ENCODE measurements at places on chromosomes 5 and 9.

- DNase-seq: no peak
Observed at GRCh38 chr5:43661102-43661501, 58.1 kb downstream of the NNT start.

- DNase-seq: no peak
Observed at GRCh38 chr9:36151316-36152210, 15.0 kb downstream of the GLIPR2 start.

DNA sequence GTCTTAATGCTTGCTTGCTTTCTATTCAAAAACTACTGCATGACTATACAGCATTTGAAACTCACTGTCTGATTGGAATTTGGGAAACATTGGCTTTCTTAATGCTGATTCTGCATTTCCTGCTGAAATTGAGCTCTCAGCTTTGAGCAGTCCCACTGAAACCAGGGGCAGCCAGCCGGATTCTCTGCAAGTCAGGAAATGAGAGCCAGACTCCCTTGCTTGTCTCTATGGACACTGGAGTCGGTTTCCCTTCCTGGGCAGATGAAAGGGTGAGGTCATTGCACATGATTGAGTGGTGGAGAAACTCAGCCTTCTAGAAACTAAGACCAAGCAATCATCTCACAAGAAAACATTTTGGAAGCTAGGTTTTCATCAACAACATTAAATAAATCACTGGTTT is 119.7 kb upstream of the SPATA31C2 start:
- DNase-seq: peak; percentile 31

DNA sequence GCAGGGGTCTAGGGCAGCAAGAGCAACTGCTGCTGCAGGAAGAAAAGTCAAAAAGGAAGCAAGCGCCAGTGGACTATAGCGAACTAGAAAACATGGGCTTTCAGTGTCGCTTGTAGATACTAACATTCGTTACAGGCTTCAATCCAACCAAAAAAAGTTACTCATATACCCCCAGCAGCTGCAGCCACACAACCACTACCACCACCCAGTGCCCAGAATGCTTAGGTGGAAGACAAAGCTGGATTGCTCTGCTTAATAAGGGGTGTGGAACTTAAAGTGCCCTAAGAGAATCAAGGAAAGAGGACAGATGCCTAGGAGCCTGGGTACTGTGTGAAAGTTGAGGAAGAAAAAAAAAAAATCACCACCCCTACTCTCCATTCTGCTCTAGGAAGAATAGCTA is 203.6 kb downstream of the ELAVL2 start:
- no peak for DNase-seq

GRCh38 chr5:4413996-4414395 is 726.1 kb upstream of the ADAMTS16 start:
- no peak for DNase-seq

- no peak for DNase-seq
Observed at GRCh38 chr9:133842174-133842573, 104.0 kb upstream of the SARDH start.

DNA sequence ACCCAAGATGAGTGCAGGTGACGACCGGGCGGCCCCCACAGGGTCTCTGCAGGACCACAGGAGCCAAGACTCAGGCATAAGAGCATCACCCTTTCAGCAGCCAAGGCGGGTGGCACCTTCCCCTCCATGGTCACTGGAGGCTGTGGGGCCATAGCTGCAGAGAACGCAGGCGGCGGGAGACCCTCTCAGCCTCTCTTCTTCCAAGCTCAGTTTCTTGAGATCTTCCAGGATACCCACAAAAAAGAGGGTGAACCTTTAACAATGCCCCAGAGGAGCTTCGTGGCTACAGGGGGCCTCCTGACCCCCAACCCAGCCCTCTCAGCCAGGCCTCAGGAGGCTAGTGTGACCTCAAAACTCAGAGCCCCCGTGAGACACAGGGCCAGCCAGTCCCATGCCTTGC is 5.8 kb upstream of the TBC1D9B start:
- no peak for DNase-seq

DNA sequence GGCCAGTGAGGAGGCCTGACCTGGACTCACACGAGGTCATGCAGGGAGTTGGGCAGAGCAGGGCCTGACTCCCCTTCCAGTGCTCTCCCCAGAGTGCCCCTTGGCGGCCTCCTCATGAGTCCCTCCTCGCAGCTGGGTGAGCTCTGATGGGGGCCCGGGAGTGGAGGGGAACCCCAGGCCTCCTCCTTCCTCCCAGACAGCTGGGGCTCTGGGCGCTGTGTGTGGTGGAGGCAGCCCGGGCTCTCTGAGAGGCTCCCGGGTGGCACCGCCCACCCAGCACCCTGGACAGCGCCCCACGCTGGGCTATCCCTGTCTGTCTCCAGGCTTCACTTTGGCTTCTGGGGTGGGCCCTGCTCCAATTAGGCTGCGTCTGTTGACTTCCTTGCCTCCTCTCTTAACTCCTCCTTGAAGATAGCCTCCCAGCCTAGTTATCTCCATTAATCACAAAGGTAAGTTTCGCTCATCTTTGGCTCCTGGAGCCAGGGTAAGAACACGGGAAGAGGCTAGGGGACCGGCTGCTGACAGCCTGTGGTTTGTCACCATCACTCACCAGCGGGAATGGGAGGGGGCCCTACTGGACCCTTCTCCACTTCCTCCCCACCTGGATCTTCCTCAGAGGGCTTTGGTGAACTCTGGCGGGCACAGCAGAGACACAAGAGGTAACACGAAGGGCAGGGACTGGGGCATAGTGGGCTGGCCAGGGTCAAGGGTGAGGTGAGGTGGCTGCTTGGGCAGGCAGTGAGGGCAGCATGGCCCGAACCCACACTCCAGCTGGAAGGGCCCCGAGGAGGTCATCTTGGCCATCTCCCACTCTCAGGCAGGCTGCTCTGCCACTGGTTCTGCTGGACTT is 13.1 kb downstream of the PSD2 start:
- DNase-seq: no peak

DNA sequence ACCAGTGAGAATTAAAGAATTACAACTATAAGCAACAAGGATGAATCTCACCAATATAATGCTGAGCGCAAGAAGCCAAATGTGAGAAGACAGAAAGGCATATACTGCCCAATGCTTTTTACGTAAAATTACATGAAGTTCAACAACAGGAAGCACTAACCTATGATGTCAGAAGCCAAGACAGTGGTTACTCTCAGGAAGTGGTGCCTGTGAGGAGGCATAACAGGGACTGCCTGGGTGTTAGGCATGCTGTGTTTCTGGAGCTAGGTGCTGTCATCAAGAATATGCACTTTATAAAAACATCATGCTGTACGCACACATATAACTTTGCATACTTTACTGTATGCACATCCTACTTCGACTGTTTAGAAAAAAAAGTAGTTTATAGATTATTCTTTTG is 30.1 kb downstream of the FRMD3 start:
- no peak for DNase-seq

GRCh38 chr9:90991953-90992352 is 190.3 kb downstream of the SYK start:
- DNase-seq: no peak

All from globus pallidus (tissue), 1 donor.